ENCODE measurements at places on chromosomes 1 and 21. TPM values are rescaled to one million over a fixed set of nuclear protein-coding genes. Genes with fewer than 3 reads are reported as not detected.

The PLEKHN1 gene
- 4.9 TPM for total RNA-seq

The BATF3 gene
- total RNA-seq = 32.0 TPM

The LYST gene
- 5.6 TPM for total RNA-seq

The SLAMF9 gene
- total RNA-seq = 0.22 TPM

The KCNN3 gene
- total RNA-seq = 0.05 TPM
